ENCODE measurements at places on chromosomes 7 and 10. TPM values are rescaled to one million over a fixed set of nuclear protein-coding genes. Genes with fewer than 3 reads are reported as not detected.

Gene HDAC9
- polyA plus RNA-seq: 10.4 TPM

Gene C10orf62
- polyA plus RNA-seq: 1.1 TPM

Gene MBLAC1
- polyA plus RNA-seq: 1.3 TPM

Gene ANKRD30A
- not detected for polyA plus RNA-seq

Gene GPR146
- polyA plus RNA-seq: 2.5 TPM

Gene DMBT1
- 0.05 TPM for polyA plus RNA-seq

Gene WDR91
- 58.1 TPM for polyA plus RNA-seq

Gene ATOH7
- polyA plus RNA-seq: 1.7 TPM

Gene CRPPA
- 6.0 TPM for polyA plus RNA-seq

Gene STOX1
- polyA plus RNA-seq: 9.1 TPM

Gene RSPH10B2
- polyA plus RNA-seq: 1.6 TPM

DNA sequence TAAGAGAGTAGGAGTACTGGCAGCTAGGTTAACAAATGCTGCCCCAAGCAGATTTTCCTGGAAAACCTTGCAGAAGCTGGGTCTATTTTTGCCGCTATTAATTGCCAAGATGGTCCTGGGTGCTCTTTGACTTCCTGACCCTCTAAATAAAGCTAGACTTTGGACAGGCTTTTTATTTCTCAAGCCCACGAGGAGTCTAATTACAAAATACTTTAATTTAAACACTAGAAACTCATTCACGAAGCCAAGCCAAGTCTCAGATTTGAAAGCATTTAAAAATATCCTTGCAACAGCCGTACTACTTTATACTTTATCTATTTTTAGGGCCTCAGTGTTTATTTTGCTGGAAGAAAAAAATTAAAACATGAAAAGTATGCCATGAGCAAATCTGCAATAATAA is 45.1 kb downstream of the TMEM26 start:
- DNase-seq: peak; percentile 46

- no peak for DNase-seq
Measured at GRCh38 chr10:19204246-19204917, 155.8 kb downstream of the MALRD1 start.

DNA sequence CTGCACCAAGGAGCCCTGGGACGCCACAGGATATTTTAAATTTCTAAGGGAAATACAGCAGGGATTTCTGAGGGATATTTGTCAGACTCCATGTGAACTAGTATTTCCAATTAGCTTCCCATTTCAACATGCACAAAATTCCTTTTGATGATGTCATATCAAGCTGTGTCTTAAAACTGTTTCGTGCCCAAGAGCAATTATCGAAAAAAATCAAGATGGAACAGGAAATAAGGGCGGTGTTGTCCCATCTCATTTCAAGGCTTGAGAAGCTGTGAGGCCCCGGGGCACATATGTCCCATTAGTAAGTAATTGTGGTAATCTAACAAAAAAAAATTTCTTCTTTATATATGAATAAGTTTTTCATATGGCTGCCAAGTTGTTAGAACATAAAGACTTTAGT is 47.4 kb downstream of the PPP1R17 start:
- DNase-seq: no peak

DNA sequence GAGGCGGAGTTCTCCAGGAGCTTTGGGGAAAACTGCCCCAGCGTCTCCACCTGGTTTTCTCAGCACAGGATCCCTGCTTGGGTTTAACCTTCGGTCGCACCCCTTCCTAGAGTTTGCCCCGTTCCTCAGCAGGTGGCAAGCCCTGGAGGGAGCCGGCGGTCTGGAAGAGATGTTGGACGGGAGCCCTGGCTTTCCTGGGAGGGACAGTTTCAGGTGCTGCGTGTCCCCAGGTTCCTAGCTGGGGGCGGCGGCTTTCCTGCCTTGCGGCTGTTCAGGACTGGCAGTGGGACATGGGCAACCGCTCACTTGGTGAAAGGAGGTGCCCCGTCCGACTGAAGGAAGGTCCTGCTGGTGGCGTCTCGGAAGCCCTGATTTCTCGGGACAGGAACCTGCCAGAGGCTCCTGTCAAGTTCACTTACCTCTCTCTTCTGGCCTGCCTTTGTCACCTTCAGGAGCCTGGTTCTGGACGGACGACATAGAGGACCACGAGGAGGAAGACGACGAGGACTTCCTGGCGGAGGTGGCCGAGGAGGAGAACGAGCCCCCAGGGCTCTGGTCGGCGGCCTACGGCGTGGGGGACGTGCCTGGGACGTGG is 14.8 kb downstream of the ZNF316 start:
- no peak for DNase-seq

- no peak for DNase-seq
Measured at GRCh38 chr7:129147731-129148130, 3.2 kb downstream of the TSPAN33 start.

DNA sequence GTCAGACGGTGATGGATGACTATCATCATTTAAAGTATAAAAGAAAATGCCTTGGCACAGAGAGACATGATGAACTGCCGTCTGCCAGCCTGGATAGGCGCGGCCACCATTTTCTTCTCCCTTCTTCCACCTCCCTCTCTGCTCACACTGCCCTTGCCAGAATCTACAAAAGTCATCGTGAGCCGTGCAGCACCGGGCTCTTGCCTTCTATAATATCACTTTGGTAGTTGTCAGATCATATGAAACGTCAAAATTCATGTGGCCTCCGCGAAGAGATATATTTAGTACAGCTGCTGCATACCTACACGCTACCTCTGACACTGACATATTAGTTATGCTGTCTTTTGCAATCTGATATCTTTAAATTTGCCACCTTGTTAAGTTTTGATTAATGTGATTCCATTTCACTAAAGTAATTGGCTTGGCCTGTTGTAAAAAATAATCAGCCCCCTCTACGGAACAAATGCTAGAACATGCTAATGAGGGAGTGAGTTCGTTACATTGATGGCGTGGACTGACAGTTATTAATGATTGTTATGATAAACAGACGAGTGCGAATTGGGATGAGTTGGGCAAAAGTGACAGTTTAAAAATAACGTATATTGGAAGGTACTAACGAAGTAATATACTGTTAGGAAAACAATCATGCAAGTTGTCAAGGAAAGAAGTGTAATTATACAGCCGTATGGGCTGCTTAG is 214.9 kb downstream of the LRMDA start:
- DNase-seq: no peak

DNA sequence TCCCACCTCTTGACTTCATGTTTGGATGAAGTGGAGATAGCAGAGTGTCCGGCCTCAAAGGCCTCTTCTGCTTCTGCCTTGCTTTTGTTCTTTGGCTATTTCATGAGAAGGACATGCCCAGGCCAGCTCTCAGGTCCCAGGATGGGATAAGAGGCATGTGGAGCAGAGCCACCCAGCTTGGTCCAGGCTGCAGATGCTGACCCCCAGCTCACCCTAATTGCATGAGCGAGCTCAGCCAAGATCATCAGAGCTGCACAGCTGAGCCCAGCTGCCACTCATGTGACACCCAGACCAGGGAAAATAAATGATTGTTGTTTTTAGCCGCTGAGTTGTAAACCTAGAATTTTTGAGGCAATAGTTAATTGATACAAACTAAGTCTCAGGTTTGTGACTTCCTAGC is 230.0 kb downstream of the PHF14 start:
- peak; percentile 19 for DNase-seq

GRCh38 chr10:27440478-27440877 is 63.6 kb upstream of the RAB18 start:
- DNase-seq: no peak

GRCh38 chr10:133075346-133076137 is 12.2 kb upstream of the ADGRA1 start:
- DNase-seq: no peak

- DNase-seq: no peak
Measured at GRCh38 chr10:69957241-69957885, 95.3 kb upstream of the MACROH2A2 start.

DNA sequence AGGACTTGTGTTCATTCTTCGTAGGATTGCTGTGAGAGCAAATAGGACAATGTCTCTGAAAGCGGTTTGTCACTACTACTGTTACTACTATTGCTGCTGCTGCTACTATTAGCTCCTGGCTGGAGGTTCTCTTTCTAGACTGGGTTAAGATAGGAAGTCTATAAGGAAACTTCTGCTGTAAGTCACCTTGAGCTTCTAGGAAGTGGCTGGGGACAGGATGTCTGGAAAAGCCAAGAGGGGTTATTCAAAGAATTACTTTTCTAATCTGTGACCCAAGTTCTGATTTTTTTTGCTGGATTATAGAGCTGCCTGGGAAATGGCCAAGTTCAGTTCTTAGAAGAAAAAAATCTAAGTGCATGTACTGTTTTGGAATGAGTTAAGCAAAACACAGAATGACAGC is 62.2 kb downstream of the NAMPT start:
- DNase-seq: no peak

- DNase-seq: no peak
Measured at GRCh38 chr10:8596929-8597472, 542.5 kb downstream of the GATA3 start.

- no peak for DNase-seq
Measured at GRCh38 chr10:21296575-21297355, 228.7 kb downstream of the SKIDA1 start.

GRCh38 chr7:24102988-24103387 is 181.0 kb upstream of the NPY start:
- no peak for DNase-seq

DNA sequence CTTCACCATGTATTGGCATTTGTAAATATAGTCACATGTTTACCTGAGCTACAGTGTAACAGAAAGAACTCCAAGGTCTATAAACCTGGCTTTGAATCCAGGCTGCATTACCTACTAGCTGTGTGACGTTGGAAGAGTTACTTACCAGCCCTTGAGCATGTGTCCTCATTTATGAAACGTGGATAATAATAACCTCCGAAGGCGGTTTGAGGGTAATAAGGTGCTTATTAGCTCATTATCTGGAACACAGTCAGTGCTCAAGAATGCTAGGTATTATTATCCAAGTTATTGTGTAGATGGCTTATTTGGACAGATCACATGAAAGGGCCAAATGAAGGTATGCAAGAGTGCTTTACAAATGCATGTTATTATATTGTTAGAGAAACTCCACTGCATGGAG is 64.9 kb downstream of the SEC23IP start:
- no peak for DNase-seq

- no peak for DNase-seq
Measured at GRCh38 chr10:118042827-118043242, 3.9 kb downstream of the RAB11FIP2 start.

DNA sequence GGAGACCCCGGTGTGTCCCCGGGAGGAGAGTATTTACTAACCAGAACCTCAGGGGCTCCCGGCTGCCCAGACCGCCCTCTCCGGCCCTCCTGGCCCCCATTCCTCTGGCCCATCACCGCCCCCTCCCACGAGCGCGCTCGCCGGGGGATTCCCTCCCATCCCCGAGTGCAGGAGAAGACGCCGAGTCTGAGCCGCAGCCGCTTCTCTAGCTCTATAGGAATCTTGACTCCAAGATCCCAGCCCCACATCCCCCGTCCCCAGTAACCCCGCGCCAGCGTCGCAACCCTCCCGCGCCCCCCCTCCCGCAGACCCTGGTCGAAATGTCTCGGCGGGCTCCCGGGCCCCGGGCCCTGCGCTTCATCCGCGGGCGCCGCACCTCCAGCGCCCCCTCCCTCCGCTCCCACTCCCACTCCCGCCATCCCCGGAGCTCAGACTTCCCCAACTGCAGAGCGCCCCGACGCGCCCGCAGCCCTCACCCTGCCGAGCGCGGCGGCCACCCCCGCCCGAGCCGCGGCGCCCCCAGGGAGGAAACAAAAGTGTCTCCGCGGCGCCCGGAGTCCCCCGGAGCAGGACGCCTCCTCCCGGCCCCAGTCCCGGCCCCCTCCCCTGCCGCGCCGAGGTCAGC is 541 bp downstream of the ELMO1 start:
- peak; percentile 30 for DNase-seq

DNA sequence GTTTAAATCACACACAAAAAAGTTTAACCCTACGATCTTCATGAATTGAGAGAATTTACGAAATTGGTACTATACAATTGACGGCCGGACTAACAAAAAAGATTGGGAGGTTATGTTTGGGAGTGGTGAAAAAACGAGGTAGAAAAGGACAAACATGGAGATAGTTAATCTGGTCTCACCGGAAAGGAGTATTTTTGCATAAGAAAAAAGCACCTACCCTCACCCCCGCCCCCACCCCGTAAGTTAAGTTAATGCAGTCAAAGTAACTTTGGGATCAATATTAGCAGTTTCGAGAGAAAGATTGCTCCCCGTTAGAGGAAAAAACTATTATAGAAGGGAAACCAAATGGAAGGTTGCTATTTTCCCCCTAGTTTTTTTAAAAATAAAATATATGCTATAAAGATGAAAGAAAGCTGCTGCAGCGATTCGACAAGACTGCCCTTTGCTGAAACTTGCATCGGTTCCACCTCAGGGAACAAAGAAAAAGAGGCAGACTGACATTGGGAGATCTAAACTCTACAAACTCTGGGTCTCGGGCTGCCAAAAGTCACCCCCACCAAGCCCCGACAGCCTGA is 3.5 kb downstream of the SP8 start:
- no peak for DNase-seq

DNA sequence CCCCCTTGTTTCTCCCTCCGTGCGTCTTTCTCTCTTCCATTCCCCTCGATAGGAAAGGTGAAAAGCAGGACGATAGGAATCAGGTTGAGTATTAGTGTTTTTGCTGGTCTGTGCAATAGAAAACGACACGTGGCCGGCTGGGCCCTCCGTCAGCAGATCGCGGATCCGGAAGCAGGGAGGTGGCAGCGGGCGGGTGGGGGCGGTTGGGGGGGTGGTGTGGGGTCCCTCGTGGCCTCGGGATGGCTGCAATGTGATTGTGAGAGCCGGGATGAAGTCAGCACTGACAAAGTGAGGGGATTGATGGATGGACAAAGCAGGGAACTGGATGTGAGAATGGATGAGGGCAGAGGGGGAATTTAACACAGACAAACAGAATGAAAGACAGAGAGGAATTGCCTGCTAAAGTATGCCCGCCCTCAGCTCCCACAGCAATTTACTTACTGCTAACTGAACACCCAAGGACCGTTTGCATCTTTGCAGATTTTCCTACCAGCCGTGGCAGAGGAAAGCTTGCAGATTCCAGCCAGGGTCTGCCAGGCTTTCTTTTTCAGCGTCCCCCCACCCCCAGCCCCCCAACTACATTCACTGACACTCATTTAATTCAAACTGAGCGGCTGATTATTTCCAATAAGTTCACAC is 280.9 kb downstream of the LRMDA start:
- no peak for DNase-seq

Data from left kidney (tissue), 8 donors.